ENCODE measurements at places on chromosomes 11 and 22. TPM values are rescaled to one million over a fixed set of nuclear protein-coding genes. Genes with fewer than 3 reads are reported as not detected.

GRCh38 chr11:129102756-129103155 lies 89.4 kb downstream of the ARHGAP32 start:
- no peak for DNase-seq

DNA sequence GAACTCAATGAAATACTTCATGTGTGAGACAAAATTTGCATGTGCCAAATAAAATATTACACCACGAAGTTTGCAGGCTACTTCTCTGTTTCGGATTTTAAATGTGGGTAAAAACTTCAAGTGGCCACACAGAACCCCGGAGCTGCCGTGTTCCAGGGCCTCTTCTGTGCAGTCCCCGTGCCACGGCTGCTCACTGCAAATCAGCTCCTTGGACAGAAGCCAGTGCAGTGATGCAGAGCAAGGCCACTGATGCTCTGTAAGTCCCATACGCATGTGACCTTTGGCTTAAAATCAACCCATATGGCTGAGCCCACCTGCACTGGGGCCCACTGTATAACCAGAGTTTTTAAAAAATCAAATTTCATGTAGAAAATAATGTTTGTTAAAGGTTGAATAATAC lies 1309.4 kb downstream of the TBC1D22A start:
- DNase-seq = no peak

GRCh38 chr11:81033779-81034540 lies 1593.1 kb upstream of the TENM4 start:
- DNase-seq = no peak

GRCh38 chr22:17438026-17438425 lies 68.8 kb downstream of the CECR2 start:
- DNase-seq = no peak

The OR8D1 gene
- total RNA-seq = not detected

DNA sequence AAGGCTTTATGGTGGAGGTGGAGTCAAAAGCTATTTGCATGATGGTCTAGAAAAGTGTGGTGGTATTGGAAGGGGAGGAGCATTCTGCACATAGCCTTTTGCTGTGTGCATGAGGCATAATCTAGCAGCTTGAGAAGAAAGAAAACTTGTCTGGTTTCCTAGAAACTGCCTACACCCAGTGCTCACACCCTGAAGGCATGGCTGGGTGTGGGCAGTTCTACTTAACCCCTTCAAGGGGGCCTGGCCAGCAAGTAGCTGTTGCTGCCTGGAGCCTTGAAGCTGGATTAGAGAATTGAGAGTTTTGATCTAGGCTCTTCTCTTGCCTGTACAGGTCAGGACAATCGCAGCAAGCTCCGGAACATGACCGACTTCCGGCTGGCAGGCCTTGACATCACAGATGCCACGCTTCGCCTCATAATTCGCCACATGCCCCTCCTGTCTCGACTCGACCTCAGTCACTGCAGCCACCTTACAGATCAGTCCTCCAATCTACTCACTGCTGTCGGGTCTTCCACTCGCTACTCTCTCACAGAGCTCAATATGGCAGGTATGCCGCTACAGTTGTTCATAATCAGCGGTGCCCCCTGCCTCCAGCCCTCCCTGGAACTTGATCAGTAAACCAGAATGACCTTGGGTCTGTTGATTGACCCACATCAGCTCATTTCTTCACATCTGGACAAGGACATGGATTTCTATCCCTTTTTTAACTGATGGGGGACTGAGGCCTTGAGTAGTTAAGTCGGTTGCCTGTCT lies 12.2 kb upstream of the GRK2 start:
- DNase-seq = no peak

DNA sequence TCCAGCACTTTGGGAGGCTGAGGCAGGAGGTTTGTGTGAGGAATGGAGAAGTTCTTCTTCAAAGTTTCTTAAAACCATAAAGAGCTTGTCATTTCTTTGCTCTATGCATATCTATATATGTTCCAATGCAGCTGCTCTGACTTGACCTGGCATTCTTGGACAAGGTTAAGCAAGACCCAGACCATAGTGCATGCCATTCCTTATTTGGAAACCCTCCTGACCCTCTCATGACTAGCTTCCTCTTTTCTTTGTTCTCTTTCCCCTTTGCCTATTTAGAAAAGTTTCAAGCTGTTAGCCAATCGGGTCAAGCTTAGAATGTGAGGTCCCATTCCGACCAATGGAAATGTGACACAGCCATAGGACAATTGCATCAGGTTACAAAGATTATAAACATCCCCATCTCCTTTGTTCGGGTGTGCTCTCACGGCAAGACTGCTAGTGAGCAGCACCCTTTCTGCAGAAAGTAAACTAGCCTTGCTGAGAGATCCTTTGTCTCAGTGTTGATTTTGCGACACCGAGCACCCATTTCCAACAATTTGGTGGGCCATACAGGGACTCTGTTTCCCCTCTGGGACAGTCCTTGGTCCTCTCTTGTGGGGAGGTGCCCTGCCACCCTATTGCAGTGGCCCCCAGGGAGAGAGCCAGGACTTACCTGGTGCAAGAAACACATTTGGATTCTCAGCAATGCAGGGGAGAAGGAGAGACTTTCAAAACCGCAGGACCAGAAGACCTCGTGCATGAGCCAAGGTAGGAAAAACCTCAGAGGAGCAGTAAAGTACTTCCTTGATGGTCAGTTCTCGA lies 39.9 kb upstream of the ANO1 start:
- DNase-seq = no peak

DNA sequence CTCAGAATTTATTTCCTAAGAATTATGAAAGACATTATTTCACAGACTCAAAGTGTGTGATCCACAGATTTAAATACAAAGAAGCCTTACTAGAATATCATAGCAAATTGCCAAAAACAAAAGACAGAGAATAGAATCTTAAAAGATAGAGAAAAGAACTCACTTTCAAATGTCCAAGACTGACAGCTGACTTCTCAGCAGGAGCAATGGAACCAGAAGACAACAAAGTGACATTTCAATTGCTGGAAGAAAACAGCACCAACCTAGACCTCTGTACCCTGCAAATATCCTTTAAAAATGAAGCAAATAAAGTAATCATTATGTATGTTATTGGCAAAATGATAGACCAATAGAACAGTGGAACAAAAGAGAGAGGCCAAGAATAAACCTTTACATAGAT lies 109.2 kb downstream of the TTC17 start:
- DNase-seq = no peak

The SHANK2 gene
- 0.48 TPM for total RNA-seq

- peak; percentile 20 for DNase-seq
These were observed 1.5 kb downstream of the SLC43A1 start for GRCh38 chr11:57513911-57514537.

DNA sequence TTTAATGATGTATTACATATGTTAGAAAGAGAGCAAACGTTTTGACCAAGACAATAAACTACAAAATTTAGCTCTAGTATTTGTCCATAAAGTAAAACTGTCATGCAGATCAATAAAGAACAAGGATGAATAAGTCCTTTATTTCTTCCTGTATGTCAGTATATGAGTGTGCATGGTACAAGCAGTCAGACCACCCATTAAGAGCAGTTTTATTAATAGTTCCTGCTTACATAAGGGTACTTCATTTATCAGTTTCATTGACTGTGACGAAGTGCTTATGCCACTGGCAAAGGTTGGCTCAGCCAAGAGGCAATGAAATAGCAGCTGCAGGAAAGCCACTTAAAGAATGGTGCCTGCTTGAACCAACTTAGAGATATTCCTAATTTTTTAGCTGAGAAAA lies 913.0 kb upstream of the CNTN5 start:
- DNase-seq = no peak

DNA sequence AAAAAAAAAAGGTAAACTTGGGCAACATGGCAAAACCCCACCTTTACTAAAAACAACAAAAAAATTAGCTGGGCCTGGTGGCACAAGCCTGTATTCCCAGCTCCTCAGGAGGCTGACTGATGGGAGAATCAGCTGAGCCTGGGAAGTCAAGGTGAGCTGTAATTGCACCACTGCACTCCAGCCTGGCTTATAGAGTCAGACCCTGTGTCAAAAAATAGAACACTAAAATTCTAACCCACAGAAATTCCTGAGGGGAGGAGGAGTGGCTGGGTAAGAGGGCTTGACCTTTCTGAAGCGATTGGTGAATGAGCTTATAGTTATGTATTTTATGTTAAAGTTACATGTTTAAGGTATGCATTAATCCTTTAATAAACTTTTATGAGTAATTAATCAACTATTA lies 53.3 kb downstream of the FAT3 start:
- no peak for DNase-seq

DNA sequence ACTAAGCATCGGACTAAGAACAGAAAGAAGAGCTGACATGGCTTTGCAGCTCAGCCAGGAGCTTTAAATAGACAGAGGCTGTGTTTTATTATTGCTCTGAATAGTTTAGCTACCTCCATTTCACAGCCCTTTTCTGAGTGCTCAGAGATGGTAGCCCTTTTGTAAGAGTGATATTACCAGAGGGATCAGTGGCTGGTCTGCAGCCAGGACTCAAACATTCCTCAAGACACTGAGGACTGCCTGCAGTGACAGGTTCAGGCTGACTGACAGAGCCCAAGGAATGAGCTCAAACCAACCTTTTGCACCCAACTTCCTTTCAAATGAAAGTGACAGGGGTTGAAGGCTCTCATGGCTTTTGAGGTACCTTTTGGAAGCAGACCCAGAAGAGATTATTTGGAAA lies 189.0 kb downstream of the DDX10 start:
- DNase-seq = no peak

GRCh38 chr22:44086271-44087088 lies 62.4 kb downstream of the PARVB start:
- no peak for DNase-seq

GRCh38 chr11:20315800-20316199 lies 47.7 kb upstream of the HTATIP2 start:
- DNase-seq = no peak

DNA sequence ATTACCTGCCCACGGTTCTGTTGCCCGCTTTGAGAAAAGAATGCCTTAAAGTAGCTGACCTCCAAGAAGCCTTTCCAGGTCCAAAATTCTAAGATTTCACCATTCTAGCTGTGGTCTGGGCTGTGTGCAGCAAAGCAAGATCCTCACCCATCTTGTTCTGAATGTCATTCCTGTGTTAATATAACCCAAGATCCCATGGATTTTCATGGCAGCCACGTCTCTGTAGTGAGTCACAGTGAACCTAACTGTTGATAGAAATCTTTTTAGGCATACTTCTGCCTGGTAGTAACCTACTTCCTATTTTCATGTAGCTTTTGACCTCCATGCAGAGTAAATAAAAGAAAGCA lies 210.0 kb downstream of the NAV2 start:
- no peak for DNase-seq

DNA sequence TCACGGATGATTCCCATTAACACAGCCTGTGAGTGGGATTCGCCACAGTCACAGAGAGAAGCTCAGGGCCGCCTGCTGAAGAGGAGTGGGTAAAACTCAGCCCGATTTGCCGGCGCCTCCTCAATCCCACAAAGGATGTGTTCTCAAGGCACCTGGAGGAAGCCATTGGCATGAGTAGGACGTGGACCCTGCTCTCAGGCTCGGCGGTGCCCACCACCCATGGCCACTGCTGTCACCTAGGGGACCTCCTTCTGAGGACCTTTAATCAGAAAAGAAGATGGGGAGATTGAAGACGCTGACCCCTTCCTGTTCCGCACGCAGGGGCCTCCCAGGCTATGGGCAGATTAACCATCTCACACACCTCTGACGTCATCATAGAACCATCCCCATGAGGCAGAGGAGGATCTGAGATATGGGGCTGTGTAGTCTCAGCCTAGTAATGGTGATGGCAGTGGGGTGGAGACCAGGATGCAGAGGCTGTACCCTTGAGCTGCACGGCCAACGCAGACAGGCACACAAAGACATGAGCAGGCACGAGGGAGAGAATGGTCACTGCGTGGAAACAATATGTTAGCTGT lies 571.8 kb downstream of the BRD1 start:
- DNase-seq = no peak

DNA sequence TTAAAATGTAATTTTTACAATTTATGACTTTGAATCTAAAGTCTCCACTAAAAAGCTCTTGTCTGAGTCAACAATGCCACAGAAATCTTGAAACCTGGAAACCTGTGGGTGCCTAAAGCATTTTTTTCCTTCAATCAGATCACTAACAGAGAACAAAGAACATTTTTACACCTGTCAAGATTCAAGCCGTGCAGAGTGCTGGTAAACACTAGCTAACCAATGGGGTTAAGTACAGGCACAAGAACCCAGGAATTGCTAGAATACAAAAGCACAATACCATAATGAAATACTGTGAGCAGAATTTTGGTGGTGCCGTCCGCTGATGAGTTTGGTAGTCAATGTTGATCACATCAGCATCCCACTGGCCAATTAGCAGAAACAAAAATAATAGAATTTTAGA lies 380.3 kb upstream of the PITPNB start:
- no peak for DNase-seq

DNA sequence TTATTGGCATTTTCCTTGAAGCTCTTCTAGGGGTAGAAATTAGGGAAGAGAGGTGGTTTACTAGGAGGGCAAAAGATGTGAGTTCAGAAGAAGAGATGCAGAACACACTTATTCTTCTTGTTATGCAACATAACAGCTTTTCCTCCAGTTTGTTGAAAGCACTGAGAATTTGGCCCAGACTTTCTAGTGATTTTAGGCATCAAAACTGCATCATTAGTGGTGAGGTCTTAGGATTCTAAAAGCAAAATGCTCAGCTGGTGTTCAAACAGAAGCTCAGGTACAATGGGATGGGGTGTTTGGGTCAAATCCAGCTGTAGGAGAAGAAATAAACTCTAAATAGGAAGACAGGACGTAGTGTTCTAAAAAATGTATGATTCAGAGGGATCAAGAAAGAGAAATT lies 221.1 kb downstream of the OPCML start:
- no peak for DNase-seq

DNA sequence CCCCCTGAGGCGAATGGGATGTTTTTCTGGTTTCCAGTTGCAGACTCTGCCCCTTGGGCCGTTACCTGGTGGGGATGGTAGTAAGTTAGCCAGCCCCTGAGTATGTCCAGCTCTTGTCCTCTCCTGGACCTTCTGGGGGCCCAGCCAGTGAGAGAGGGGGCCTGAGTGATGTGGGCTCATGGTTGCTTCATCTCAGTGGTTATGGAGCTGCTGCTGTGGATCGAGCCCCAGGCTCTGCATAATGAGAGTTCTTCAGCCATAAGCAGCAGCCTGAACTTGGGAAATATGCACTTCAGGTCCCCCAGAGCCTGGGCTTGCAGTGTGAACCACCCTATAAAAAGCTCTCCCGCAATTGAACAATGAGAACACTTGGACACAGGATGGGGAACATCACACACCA lies 5.9 kb downstream of the TMPRSS13 start:
- DNase-seq = no peak

DNA sequence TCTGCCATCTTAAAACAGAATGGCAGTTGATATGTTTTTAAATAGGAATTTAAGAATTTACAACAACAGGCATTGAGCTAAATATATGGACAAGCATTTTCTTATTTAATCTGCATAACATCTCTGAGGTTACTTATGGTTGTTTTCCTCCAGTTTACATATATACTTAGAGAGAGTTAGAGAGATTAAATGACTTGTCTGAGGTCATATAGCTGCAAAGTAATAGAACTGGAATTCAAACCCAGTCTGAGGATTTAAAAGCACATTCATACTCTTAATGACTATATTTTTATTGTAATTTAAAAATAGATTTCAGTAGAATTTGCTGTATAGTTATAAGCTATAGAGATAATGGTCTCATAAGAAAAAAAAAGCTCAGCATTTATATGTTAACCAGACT lies 81.4 kb upstream of the GRIK4 start:
- no peak for DNase-seq

Data from activated T-cell treated with anti-CD3 and anti-CD28 coated beads, Interleukin-2, amount 50 U/mL, for 4 hours (primary cell).